ENCODE measurements at places on chromosomes 1 and 21. TPM values are rescaled to one million over a fixed set of nuclear protein-coding genes. Genes with fewer than 3 reads are reported as not detected.

XCL2 gene
- total RNA-seq = 0.64 TPM

PRRX1 gene
- 46.2 TPM for total RNA-seq

KCNQ4 gene
- 1.4 TPM for total RNA-seq

INAVA gene
- total RNA-seq = 0.16 TPM

LRRC39 gene
- total RNA-seq = 1.0 TPM

PROK1 gene
- total RNA-seq = 1.3 TPM

TRNP1 gene
- 1.7 TPM for total RNA-seq

LYPLAL1 gene
- total RNA-seq = 28.1 TPM

A3GALT2 gene
- not detected for total RNA-seq

HPDL gene
- total RNA-seq = 1.00 TPM

ELAPOR1 gene
- total RNA-seq = 0.26 TPM

ITGB2 gene
- total RNA-seq = 131 TPM

ITLN2 gene
- not detected for total RNA-seq

- no peak for DNase-seq
These were observed 24.4 kb upstream of the LEPR start for GRCh38 chr1:65395887-65396612.

- DNase-seq = no peak
These were observed 135.1 kb upstream of the RAB4A start for GRCh38 chr1:229135773-229136172.

- DNase-seq = peak; percentile 64
These were observed 15.5 kb upstream of the SARS1 start for GRCh38 chr1:109198043-109198695.

DNA sequence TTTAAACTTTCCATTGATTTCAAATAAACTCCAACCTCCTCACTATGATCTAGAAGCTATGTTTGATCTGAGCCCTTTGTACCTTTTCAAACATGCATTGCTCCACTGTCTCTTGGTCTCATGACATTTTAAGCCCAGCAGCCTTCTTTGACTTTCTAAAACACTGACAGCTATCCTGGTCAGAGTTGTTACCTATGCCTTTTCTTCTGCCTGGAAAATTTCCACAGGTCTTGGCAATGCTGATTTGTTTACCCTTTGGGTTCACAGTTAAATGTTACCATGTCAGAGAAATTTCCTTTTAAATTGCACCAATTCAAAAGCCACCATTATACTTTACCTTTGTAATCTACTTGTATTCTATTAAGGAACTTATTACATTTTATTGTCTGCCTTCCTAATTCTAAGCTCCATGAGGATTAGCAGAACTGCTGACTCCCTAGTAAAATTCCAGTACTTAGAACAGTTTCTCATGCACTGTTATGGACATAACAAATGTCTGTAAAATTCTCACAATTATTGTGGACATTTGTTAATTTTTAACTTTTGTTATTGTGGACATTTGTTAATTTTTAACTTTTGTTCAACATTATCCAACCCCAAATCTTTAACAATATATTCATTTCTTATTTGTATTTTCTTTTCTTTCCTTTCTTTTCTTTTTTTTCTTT, 1064.4 kb downstream of the NCAM2 start:
- DNase-seq = no peak

GRCh38 chr1:56099766-56100265, 479.5 kb downstream of the PLPP3 start:
- DNase-seq = no peak

- no peak for DNase-seq
These were observed 32.4 kb downstream of the SLC19A1 start for GRCh38 chr21:45509566-45510465.

GRCh38 chr1:95953015-95953414, 719.0 kb downstream of the RWDD3 start:
- no peak for DNase-seq

GRCh38 chr21:33232291-33233034, 2.7 kb downstream of the IFNAR2 start:
- no peak for DNase-seq

DNA sequence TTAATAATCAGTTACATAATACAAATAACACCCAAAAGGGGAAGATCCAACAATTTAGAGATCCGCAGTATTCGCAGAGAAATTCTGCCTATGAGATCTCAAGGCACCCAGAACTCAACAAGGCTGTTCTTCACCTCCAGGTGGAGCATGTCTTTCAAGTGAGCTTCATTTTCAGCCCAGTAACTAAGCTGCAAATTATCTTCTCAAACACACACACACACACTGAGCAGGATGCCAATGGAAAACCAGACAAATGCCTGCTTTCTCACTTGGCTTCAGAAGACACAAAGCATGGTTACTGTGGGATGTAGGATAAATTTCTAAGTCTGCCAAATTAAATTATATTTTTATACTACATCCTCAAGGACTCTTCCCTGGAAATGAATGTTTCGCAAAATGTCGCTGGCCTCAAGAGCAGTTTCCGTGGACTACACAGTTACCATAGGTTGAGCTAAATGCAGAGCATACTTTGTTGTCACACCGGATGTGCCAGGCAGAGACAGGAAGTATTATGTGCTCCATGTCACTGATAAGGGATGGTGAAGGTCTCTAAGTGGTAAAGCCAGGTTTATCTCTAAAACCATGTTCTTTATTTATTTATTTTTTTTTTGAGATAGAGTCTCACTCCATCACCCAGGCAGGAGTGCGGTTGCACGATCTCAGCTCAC, 30.3 kb downstream of the UBR4 start:
- DNase-seq = no peak

DNA sequence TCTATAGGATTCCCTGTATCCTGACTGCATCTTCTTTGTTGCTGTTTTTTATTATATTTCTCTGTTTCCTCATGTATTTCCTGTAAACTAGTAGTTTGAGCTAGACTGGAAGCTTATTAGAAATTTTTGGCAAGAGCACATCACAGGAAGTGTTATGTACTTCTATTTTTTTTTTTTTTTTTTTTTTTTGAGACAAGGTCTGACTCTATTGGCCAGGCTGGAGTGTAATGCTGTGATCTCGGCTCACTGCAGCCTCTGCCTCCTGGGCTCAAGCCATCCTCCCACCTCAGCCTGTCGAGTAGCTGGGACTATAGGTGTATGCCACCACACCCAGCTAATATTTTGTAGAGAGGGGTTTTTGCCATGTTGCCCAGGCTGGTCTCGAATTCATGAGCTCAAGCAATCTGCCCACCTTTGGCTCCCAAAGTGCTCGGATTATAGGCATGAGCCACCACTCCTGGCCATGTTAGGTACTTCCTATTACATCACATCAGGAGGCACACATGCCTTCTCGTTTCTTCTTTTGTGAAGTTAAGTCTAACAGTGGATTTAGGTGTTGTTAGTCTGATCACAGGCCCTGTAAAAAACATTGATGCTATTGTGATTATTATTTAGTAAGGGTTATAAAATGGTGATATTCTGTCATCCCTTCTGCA, 12.5 kb downstream of the C1orf21 start:
- no peak for DNase-seq

GRCh38 chr1:7121622-7121988, 336.4 kb downstream of the CAMTA1 start:
- DNase-seq = no peak

- no peak for DNase-seq
These were observed 57.6 kb downstream of the DESI2 start for GRCh38 chr1:244710474-244711062.

DNA sequence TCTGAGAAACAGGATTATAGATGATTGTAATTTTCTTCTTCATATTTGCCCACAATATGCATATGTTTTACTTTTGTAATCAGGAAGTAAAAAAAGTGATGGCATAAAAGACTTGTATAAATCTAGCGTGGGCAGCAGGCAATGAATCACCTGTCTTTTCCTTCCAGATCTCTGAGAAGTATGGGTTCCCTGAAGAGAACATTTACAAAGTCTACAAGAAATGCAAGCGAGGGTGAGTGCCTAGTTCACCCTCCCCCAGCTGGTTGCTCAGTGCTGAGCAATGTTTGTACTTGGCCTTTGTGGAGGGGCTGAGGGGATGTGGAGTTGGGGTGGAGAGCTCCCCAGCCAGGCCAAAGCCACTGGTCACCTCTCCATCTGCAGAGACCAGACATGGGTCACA, 30.7 kb downstream of the GRHL3 start:
- no peak for DNase-seq

GRCh38 chr1:45134461-45134873, 71.9 kb downstream of the ZSWIM5 start:
- DNase-seq = no peak

GRCh38 chr1:241838897-241839296, 9.1 kb upstream of the EXO1 start:
- no peak for DNase-seq

DNA sequence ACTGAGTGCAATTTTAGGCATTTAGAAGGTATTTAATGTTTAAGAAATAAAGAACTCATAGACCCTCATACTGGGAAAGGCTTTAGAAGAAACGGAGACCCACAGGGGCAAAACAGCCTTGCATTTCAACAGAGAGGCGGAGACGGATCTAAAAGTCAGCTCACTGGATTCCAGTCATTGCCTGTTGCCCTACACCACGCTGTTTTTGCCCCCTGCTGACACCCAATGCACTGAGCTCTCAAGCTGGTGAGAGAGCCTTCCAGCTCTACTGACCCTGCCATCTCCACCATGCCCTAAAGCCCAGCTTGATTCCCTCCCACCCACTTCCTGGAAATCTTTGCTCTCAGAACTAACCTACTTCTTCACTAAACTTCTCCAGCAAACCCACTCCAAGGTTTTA, 7.2 kb upstream of the TRAF3IP3 start:
- DNase-seq = no peak

DNA sequence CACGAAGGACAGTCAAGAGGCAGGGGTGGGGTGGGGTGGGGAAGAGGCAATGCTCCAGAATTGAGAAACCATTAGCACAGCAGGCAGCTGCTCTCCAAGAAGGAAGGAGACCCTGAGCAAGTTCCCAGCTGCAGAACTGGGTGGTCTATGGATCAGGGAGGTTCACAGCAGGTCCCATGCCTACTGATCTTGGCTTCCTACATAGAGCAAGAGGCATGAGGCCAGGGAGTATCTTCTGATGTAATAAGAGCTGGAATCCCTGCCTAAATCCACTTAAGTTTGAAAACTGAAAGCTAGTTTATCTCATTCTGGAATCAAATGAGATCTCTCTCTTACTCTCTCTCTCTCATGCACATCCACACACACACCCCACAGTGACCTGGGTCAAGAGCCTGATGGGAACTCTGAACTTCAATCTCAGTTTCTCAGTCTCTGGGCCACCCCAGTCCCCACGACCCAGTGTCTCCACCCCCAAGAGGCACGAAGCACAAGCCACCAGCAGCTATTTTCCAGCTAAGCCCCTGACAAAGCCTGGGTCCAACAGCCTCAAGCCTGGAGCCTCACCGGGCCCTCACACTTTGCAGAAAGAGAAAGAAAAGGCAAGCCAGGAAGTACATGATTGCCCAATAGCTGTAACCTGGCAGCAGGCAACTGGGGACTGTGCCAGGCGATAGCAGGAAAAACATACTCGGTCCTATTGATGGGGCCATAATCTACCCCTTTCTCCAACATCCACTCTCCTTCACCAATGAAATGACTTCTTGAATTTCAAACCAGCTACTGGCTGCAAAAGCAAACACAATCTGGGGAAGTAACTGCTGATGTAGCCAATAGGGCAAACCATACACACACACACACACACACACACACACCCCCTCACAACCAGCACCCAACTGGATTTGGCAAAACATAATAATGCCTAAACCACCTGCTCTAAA, 2.2 kb downstream of the NUAK2 start:
- DNase-seq = no peak

GRCh38 chr1:243213045-243213787, 41.9 kb downstream of the CEP170 start:
- no peak for DNase-seq

DNA sequence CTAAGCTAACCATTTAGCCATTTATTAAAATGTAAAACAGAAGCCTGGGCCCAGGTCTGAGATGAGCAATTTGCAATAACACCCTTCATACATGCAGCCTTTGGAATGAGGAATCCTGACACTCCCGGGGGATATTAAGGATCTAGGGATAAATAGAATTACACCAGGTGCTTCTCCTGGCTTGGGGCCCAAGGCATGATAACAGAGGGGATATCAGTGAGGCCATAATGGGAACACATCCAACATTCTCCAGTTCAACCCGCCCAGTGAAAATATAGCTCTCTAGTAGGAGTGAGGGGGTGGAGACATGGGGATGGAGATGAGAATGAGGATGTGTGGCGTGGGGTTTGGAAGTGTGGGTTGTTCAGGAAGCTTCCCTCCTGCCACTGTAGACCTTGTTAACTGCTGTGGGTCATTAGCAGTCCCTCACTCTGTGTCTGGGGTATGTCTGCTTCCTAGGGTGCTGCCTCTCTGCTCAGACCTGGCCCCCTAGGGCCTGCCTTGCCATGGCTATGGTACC, 57.9 kb upstream of the KANK4 start:
- DNase-seq = no peak

GRCh38 chr1:83815330-83815729, 183.6 kb downstream of the TTLL7 start:
- DNase-seq = no peak

GRCh38 chr1:56557746-56558145, 21.6 kb downstream of the PLPP3 start:
- DNase-seq = no peak

DNA sequence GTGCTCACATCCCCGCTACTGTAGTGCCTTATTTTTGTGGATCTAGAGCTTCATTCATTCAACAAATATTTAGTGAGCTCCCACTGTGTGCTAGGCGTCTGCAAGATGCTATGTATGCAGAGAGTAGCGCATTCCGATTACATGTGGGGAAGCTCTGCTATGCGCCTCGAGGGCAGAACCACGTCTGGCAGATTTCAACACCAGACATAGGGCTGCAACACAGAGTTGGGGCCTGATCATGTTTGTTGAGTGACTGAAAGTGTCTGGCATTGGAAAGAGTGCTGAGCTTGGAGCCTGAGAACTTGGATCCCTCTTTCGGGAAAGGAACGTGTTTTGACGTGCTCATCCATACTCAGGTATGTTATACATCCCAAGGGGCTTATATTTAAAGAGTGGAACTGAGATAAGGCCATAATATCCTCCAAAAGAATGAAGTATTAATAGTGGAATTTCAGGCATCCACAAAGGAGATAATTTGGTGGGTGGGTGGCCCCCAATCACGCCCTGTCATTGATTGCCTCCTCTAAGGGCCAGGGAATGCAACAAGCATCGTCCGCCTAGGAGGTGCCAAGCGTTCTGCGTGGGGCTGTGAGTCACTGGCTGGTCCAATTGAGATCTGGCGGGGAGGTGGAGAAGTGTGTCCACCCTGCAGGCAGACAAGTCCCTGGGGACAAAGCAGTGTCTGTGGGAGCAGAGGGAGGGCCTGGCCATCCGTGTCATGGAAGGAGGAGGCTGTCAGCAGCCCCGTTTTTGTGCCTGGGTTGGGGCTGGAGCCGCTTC, 62.8 kb upstream of the ZBTB40 start:
- DNase-seq = no peak

GRCh38 chr1:206550446-206550845, 43.1 kb downstream of the RASSF5 start:
- no peak for DNase-seq

GRCh38 chr1:233959971-233960370, 55.5 kb downstream of the SLC35F3 start:
- DNase-seq = no peak
